ENCODE measurements at places on chromosomes 11 and 22.

- no peak for DNase-seq
Observed at GRCh38 chr11:65649656-65650546, 12.0 kb downstream of the SIPA1 start.

DNA sequence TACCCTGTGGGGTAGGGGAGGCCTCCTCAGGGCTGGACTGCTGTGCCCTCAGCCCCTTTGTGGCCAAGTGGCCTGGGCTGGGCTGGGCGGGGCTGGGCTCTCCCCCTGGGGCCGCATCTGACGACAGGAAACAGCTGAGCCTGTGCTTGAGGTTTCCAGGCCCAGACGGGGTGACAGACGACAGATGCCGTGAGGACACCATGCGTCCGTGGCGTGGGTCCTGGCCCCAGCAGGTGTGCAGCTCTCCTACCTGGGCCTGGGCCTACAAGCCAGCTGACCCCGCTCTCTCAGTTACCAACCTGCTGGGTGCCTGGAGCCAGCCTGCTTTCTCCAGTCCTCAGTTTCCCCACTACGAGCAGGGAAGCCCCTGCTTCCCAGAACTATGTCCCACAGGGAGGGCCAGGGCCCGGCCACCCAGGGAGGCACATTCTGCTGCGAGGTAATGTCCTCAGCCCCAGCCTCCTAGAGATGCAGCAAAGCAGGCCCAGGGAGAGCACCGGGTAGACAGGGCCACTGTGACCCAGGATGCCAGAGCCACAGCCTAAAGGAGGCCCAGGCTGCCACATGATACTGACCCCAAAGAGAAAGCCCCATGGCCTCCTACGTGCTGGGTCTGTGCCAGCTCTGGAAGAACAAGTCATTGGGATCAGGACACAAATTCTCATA, 181.3 kb downstream of the IGLL1 start:
- no peak for DNase-seq

GRCh38 chr11:59291228-59291627, 67.5 kb upstream of the OR5AN1 start:
- no peak for DNase-seq

- peak; percentile 49 for DNase-seq
Observed at GRCh38 chr22:50016988-50017700, 4.6 kb upstream of the IL17REL start.

- DNase-seq, result peak; percentile 59
Observed at GRCh38 chr11:79185351-79185750, 255.5 kb downstream of the TENM4 start.

- no peak for DNase-seq
Observed at GRCh38 chr11:36465449-36466163, 44.5 kb downstream of the TRAF6 start.

DNA sequence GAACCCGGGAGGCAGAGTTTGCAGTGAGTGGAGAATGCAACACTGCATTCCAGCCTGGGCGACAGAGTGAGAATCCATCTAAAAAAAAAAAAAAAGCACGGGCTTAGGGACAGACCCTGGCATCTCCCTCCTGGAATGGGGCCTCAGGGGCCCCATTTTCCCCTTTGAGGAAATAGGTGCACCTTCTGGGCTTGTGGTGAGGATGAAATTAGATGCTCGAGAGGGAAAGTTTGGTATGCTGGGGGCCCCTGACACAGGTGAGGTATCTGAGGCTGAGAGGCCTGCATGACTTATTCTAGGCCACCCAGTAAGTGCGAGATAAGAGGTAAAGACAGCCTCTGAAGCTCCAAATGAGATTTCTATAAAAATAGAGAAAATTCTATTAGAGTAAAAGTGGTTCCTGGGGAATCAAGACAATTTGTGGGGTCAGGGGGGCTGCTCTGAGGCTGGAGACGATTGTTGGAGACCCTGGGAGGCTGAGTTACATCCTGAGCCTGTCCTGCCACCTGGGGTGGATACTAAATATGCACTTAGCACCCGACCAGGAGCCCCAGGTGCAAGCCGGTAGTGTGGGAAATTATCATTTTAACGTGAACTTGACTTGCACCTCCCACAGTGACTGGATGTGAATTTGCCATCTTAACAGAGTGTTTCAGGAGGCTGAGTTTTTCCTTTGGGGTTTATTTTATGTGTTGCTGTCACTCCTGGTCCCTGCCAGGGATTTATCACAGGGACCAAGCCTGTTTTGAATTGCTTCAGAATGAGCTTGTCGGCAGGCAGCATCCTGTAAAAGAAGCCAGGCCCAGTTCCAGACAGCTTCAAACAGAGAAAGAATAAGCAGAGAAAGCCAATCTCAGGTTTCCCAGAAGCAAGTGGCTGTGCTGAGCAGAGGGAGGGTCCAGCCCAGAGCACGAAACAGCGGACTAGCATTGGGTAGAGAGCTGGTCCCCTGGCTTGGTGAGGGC, 48.4 kb upstream of the TSKU start:
- no peak for DNase-seq

GRCh38 chr11:20448834-20449233, 61.3 kb downstream of the PRMT3 start:
- no peak for DNase-seq

DNA sequence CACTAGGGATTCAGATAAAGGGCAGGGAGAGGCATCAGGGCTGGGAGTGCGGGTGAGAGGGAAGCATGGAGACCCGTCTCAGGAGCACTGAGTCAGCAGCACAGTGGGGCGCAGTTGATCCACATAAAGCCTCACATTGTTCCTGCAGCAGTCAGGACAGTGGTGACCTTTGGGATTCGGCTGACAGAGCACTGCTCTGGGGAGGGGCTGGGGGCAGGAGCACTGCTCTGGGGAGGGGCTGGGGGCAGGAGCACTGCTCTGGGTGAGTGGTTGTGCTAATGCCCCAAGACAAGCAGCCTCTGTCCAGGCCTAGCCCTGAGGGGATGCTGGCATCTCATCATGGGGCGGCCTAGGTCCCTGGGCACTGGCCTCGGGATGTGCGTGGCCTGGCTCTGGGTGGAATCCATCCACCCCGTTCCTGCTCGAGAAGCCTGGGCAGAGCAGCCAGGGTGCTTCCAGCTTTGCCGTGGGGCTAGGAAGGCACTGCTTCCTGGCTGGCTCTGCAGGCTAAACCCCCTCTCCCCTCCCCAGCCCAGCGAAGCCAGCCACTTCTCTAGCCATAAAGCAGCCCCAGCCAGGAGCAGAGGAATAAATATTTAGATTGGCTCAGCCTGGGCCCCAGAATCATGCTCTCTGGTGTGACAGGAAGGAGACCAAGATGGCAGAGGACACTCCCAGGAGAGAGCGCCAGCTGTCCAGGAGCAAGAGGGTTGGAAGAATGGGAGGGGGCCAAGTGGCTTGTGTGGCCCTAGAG, 7.3 kb downstream of the OAF start:
- no peak for DNase-seq

DNA sequence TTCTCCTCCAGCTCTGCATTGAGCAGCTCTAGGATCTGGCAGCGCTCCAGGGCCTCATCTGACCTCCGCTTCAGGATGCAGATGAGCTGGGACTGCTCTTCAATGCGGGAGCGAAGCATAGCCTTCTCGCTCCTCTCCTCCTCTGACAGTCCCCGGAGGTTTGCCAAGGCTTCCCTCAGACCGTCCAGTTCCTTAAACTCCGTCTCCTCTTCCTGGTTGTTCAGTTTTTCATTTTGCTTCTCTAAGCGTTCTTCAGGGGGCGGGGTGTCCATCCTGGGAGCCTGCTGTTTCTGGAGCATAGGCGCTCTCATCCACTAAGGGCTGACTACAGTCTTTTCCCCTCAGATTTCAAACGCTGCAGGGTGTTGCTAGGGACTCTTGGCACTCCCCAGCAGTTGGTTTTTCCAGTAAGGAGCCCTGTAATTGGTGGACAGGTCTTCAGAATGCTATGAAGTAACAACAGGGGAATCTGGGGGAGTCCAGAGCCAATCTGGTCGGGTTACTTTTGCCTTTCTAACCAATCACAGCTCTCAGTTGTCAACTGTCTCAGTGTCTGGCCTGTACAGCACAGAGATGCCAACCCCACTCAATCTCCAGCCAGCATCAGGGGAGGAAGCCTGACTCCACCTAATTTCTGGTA, at the start of gene CCDC89:
Gene CCDC89, minus strand, starts transcription at position 376 of the 640 bp plus-strand sequence. Its CDS starts 65 bp downstream, at position 311.
- DNase-seq, result peak; percentile 8

GRCh38 chr11:346529-346928, 22.8 kb upstream of the B4GALNT4 start:
- no peak for DNase-seq

DNA sequence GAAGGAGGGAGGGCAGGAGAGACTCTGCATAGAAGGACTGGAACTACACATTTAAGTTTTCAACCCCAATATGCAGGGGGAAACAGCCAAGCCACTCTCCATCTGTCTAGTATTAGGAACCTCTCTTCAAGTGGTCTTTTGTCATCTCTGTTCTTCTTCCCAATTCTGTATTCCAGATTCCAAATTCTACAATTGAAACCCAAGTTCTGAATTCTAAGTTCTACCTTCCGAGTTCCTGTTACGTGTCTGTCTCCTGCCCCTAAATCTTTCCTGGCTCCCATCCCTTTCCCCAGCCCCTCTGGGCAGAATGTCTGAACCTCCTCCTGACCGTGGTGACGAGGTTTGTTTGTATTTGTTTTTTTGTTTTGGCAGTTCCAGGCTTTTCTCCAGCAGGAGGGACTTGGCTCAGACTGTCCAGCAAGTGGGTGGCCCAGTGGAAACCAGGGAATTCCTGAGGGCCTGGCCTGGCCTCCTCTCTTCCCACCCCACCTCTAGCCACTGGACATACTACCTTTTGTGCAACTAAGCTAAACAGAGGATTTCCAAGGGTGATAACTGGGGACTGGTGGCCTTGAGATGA, 1.6 kb upstream of the THOC5 start:
- peak; percentile 6 for DNase-seq

DNA sequence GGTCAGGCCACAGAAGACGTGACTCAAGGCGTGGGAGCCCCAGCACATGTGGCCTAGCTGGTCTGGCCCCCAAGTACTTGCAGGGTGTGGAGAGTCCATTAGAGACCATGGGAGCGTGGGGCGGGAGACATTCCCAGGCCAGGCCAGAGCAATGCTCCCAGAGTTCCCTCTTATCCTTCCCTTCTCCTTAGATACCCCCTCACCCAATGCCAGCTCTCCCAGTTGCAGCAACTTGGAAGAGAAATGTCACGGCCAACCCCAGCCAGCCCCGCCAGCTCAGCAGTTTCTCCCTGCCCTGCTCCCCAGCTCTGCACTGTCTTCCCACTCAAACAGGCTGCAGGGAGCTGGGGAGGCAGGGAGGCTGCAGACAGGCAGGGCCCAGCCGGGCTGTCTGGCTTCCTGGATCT, 65.4 kb upstream of the TSPAN18 start:
- no peak for DNase-seq

GRCh38 chr11:70568035-70568813, 169.9 kb downstream of the CTTN start:
- DNase-seq, result peak; percentile 77

GRCh38 chr11:75578977-75579376, 16.9 kb downstream of the SERPINH1 start:
- DNase-seq, result no peak

DNA sequence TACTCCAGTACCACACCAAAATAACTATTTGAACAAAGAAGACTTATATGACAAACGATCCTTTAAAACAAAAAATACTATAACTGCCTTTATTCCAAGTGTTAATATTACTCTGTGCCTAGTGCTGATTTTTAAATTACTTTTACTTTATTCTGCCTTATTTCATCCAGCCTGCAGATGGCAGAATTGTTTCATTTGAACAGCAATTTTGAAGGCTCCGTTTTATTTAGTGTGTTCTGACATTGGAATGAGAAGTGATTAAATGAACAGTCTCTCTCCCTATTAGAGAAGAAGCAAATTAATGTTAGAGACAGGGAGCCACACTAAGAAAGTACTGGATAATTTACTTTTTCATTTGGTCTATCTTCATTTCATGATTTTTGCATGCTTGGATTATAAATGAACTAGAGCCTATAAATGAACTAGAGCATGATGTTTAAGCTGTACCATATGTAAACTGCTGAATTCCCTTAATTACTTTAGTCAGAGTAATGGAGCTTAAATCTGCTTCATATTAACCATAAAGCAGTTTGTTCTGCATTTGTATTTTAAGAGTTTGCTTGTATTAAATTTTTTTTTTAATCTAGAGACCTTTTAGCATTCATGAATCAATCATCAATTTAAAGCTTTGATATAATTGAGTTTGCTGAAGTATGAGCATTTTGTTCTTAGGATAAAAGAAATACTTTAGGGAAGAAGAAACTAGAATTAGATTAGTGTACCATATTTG, 9.8 kb downstream of the PDHX start:
- no peak for DNase-seq

DNA sequence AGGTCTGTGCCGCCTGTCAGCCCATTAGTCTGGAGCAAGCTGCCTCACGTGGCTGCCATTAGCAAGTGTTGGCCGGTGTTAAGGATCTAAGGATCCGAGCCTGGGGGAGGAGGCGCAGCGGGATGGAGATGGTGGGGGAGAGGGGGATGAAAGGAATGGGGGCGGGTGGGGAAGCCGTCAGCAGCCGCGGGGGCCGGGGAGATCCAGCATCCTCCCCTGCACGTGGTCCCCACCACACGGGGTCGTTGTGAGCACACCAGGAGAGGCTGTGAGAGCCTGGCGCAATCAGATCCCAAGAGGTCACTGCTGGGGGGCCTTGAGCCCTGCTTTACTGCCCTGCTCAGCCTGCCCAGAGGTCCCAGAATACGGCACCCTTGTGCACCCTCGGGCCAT, 7.3 kb downstream of the CABP7 start:
- no peak for DNase-seq

GRCh38 chr11:120030411-120030810, 107.5 kb downstream of the TRIM29 start:
- no peak for DNase-seq

- DNase-seq, result no peak
Observed at GRCh38 chr22:33654173-33654895, 265.9 kb downstream of the LARGE1 start.

DNA sequence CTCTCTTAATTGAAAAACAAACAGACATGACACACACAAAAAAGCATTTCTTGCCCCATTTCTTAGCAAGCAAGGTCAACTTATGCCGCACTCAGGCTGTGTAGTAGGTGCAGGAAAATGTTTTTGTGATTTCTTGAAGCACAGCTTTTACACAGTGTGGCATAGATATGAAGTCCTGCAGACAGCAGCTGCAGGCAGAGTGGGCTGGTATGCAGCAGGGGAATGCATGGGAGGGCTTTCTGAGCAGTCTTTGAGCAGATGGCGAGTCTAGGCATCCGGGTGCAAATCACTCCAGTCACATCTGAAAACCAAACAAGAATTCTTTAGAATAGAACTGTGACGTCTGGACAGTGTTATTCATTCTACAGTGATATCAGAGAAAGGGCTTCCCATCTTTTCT, 87.5 kb downstream of the BLID start:
- DNase-seq, result no peak

- no peak for DNase-seq
Observed at GRCh38 chr11:13883042-13883441, 79.5 kb upstream of the SPON1 start.

DNA sequence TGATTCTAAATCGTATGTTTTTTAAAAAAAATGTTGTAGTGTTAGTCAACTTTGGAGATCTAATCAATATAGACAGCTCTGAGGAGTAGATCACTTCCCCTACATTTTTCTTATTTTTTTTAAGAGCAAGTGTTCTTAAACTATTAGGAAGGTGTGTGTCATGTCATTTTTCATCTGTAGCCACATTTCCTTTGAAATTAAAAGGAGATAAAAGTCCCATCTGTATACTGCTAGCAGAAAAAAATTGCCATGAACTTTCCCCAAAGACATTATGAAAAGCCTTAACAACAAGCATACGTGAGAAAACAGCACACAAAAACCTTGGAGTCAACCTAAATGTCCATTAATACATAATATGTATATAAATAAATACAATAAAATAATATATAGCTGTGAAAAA, 286.6 kb downstream of the ETS1 start:
- DNase-seq, result no peak
